ENCODE measurements at places on chromosomes 7 and 10.

GRCh38 chr7:19900118-19900517 is 126.7 kb upstream of the TMEM196 start:
- no peak for DNase-seq

GRCh38 chr7:93931655-93932054 is 10.1 kb downstream of the GNG11 start:
- no peak for DNase-seq

DNA sequence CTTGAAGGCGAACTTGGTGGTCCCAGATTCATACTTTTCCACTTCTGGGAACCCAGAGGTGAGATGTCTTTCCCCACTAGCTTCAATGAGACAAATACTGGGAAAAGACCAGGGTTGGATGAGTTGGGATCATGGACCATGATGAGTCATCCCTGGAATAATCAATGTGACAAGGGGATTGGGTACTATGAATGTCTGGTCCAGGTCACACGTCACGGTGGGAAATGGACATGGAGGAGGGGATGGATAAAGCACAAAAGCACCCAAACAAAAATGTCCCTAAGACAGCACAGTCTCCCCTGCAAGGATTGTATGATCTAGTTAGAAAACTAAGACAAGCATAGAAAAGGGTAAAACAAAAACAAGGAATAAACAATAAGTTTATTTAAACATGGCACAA is 12.4 kb upstream of the SORBS1 start:
- DNase-seq: no peak

- no peak for DNase-seq
Measured at GRCh38 chr10:75352650-75353049, 48.9 kb downstream of the ZNF503 start.

DNA sequence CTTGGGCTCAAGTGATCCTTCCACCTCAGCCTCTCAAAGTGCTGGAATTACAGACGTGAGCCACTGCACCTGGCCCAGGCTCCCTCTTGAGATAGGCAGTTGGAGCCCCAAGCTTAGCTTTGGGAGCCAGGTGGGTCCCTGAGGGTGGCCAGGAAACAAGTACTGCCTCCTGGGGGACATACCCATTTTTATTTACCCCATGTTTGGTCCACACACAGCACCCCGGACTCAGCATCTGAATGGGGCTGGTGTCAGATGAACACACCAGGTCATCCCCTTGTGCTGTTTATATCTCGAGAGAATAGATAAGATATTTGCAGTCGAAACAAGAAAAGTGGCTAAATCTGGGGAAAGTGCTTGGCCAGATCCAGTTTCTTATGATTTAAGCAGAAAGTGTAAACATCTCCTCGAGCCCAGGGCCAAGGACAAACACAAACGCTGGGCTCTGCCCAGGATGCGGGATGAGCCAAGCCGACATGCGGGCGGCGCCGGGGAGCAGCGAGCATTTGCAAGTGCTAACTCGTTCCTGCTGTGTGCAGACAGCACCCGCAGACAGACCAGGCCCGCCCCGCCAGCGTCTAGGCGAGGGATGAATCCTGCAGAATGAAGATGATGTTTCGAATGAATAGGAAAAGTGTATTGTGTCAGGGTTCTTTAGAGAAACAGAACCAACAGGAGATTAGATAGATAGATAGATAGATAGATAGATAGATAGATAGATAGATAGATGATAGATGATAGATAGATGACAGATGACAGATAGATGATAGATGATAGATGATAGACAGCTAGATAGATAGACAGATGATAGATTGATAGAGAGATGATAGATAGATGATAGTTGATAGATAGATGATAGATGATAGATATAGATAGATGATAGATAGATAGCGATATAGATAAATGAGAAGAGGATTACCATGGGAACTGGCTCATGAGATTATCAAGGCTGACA is 44.4 kb upstream of the OCM2 start:
- DNase-seq: peak; percentile 37

DNA sequence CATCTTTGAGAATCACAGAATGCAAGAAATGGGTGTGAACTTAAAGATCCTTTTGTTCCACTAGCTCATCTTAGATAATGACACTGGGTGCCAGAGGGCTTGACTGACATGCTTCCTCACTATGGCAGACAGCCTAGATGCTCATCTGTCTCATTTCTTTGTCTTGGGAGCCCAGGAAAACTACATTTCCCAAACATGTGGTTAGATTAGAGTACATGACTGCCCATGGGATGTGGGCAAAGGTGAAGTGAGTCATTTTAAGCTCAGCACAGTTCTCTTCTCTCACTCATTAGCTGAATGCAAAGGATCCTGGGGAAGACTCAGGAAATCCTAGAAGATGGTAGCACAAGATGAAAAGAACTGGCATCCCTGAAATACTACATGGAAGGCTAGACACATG is 32.5 kb upstream of the TBX20 start:
- no peak for DNase-seq

DNA sequence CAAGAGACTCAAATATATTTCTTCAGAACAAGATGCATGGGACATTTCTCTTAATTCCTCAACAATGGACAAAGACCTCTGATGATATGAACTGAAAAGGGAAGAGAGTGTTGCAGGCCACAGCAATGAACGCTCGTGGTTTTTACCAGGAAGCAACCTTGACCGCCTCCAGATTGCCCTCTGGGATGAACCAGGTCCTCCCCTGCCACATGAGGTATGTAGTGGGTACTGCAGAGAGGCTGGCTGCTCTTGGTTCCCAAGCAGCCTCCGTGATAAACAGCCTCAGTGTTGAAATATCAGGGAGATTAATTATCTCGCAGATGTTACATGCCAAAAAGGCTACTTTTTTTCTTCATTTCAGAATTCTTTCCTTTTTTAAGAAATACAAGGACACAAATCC is 338.8 kb downstream of the ELMO1 start:
- no peak for DNase-seq

DNA sequence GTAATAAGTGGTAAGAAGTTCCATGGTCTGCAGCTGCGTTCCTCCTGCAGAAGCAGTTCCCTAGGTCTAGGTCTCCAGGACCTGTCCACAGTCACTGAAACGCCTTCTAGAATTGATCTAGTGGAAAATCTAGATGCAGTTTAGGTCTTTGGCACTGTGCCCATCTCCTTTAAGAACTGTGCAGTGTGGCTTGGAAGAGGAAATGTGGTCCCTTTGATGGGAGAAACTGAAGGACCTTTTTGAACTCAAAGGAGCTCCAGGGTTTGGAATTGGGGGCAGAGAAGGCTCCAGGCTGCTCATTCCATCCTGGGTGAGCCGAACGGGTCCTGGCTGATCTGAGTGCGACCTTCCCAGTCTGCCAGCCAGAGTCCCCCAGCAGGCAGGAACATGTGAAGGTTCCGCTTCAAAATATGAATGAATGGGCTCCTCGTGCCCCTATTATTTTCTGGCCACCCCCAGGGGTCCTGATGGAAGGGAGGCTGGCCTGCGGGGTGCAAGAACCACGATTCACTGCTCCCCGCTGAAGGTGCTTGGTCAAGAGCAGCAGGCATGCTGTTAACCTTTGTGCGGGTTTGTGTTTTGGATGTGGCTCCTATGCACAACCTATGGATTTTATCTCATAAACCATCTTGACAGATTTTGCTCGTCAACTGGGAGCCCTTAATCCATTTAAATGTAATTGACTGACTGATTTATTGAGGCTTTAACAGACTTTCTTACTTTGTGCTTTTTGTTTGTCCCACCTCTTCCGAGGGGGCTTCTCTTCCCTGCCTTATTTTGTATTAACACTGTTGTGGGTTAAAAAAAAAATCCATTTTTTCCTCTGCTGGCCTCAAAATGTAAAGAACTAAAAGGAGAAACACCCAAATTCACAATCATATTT is 36.7 kb downstream of the ZNF467 start:
- DNase-seq: no peak

GRCh38 chr7:155763691-155764437 is 48.4 kb downstream of the SHH start:
- DNase-seq: no peak

DNA sequence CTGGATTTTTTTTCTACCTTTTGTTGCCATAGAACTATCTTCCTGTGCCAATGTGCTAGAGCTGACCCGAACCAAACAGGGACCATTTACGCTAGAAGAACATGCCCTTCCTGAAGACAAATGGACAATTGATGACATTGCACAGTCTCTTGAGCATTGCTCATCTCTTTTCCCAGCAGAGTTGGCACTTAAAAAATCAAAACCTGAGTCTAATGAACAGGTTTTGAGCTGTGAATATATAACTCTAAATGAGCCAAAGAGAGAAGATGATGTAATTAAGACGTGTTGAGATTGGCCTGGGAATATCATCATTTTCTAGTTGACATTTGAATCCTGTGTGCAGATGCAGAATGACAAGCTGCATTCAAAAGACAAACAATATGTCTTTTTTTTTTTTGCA is 37.1 kb downstream of the TRUB1 start:
- DNase-seq: no peak

DNA sequence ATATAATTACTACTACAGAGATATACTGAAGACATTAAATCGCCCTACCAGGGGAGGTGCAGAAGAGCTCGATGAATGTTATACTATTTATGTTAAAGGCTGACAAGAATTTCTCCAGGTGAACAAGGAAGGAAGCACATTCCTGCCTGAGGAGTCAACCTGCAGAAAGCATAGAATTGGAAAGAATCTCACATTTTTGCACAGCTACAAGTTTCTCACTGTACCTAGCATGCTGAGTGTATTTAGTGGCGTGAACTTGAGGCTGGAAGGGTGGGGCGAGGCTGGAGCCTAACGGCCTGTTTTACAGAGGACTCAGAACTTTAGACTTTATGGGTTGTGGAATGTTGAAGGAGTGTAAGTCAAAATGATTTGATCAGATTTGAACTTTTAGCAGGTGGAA is 373.6 kb upstream of the LRGUK start:
- no peak for DNase-seq

GRCh38 chr10:133384071-133384470 is 5.0 kb downstream of the PAOX start:
- no peak for DNase-seq

GRCh38 chr7:80253653-80254052 is 119.0 kb downstream of the GNAI1 start:
- DNase-seq: no peak

DNA sequence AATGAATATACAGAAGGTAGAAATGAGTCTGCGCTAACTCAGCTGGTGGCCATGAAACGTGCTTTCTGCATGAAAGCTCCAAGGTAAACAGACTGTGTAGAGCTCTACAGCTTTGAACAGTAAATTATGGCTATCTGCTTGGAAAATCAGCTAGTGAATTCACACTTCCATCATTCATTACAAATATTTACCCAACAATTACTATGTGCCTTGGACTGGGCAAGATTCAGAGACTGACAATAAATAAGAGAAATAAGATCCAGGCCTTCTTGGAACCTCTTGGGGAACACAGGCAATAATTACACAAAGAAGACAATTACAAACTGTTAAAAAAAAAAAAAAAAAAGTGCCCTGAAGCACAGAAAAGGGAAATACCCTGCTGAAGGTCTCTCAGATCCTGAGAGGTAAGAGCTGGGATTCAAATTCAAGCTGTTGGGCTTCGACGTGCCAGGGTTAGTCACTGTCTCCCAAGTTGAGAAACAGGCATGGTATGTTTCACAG is 15.8 kb downstream of the TSPAN12 start:
- DNase-seq: no peak

DNA sequence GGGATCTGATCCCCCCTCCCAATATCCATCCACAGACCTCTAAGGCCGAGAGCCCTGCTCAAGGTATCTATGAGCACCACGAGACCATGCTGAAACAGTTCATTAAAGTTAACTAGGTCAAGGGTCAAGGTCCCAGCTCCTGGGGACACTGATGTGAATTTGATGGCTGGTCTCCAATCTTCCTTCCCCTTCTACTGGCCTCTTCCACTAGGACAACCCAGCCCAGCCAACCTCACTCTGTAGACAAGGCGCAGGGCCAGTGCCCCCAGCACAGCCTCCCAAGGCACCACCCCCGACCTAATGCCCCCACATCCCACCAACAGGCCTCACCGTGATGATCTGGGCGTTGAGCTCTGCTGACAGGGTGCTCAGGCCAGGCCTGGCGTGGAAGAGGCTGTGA is 15.6 kb downstream of the RRP12 start:
- DNase-seq: no peak

DNA sequence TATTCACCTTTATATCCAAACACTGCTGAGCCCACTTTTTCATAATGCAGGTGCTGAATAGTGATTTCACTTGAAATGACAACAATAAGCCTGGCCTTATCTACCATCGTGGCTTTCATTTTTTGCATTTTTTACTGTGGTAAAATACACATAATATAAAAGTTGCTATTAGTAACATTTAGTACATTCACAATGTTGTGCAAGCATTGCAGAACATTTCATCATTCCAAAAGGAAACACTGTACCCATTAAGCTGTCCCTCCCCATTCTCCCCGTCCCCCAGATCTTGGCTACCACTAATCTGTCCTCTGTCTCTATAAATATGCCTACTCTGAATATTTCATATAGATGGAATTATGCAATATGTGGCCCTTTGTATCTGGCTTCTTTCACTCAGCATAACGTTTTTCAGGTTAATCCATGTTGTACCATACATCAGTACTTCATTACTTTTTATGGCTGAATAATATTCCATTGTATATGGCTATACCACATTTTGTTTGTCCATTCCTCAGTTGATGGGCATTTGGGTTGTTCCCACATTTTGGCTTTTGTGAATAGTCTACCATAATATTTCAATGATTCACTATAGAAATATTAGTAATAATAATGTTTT is 68.5 kb upstream of the ARID5B start:
- DNase-seq: no peak

DNA sequence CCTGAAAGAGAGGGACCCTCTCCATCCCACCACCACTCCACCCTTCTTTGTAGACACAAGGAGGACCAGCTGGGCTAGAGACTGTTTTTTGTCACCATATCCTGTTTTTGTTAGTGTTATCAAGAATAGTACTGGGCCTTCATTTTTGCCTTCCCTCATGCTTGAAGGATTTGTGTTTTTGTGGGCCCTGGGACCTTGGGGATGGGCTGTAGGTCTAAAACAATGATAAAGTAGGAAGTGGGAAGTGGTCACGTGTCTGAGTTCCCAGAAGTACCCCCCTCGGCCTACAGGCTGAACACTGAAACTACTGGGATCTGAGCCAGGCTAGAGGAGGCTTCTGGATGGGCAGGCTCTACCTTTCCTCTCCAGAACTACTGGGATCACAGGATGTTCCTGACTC is 8.9 kb downstream of the AGFG2 start:
- no peak for DNase-seq

GRCh38 chr10:30063099-30063498 is 3.7 kb upstream of the JCAD start:
- DNase-seq: peak; percentile 85

- peak; percentile 25 for DNase-seq
Measured at GRCh38 chr10:103102195-103102594, 90.9 kb downstream of the NT5C2 start.

DNA sequence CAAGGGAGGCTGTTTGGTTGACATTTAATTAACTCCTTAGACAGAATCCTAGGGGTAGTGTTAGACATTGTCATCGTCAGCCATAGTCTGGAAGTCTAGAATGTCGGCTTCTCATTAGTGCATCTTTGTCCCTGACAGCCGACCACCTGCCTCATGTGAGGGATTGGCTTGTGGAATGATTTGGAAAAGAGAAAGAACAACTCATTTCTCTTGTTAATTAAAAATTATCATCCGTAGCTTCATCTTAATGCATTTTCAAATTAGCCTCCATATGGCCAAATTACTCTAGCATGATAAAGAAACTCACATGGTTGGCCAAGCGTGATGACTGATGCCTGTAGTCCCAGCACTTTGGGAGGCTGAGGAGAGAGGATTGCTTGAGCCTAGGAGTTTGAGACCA is 97.7 kb upstream of the PARD3 start:
- no peak for DNase-seq

Data from GM03348 (cell line).